ENCODE measurements at places on chromosomes 13 and 19. TPM values are rescaled to one million over a fixed set of nuclear protein-coding genes. Genes with fewer than 3 reads are reported as not detected.

Gene STOML3
- not detected for polyA plus RNA-seq

Gene CFAP97D2
- polyA plus RNA-seq = 3.7 TPM

Gene POU2F2
- 2.4 TPM for polyA plus RNA-seq

Gene CBLC
- polyA plus RNA-seq = not detected

Gene RYR1
- not detected for polyA plus RNA-seq

Gene IZUMO2
- polyA plus RNA-seq = not detected

Gene NAPSA
- polyA plus RNA-seq = 0.37 TPM

Gene GPR183
- polyA plus RNA-seq = 13.1 TPM

Gene SMIM44
- not detected for polyA plus RNA-seq

Gene AMER2
- not detected for polyA plus RNA-seq

Gene CRLF1
- polyA plus RNA-seq = 0.55 TPM

Gene ZNF548
- 11.8 TPM for polyA plus RNA-seq

Gene COX6B2
- polyA plus RNA-seq = not detected

Gene SHANK1
- polyA plus RNA-seq = not detected

Gene SWSAP1
- 4.7 TPM for polyA plus RNA-seq

Measured in naive thymus-derived CD8-positive, alpha-beta T cell (primary cell).